ENCODE measurements at places on chromosomes 2 and 18.

- DNase-seq = no peak
Measured at GRCh38 chr18:13614641-13615288, 111.6 kb downstream of the FAM210A start.

DNA sequence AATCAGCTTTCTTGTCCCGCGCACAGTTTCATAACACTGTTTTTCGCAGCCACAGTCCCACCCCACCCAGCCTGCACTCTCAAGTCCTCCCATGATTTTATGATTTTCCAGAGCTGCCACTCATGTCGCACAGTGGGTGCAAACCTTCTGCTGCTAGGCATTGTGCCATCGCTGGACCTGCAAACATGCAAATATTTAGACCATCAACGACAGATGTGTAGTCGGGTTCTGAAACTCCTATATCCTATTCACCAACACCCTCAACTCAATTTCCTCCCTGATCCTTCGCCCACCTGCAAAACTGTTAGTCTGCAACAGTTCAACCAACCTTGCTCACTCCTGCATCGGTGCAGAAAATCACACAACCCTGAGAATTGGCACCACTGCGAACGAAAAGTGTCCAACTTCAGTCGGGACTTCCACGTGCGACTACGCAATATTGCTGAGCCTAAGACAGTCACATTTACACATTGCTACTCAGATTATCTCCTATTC, 871 bp upstream of the ALS2 start:
- DNase-seq = no peak

- DNase-seq = no peak
Measured at GRCh38 chr2:179165356-179166000, 99.2 kb downstream of the SESTD1 start.

DNA sequence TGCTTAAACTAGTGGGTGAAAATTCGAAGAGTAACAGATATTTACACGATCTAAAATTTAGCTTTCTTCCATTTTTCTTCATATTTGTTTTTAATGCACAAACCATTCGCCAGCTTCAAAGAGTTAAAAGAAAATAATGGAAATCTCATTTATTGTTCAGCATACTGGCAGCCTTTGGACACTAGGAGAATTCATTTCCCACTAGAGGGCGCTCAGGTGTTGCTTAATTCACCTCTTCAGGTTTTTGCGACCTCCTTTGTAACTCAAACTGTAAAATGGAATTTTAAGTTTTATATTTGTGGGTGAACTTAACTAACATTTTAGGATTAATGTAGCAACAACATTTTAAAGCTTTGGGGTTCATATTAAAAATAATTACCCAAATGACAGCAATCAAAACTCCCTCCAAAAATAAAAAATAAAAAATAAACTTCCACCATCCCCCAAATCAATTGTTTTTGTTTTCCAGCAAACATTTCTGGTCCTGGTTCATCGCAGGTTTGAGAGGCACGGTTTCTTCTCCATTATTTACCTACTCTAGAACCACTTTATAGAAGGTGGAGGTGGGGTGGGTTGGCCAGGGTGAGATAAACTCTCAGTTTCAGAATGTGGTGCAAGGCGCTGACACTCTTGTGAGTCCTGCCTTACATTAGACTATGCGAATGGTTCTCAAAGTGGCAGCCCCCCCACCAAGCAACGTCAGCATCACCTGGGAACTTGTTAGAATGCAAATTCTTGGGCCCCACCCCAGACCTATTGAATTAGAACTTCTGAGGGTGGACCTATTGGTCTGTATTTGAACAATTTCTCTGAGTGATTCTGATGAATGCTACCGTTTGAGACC, 24.7 kb upstream of the PNPT1 start:
- peak; percentile 54 for DNase-seq

GRCh38 chr2:107992069-107992468, 5.7 kb downstream of the SLC5A7 start:
- DNase-seq = no peak

DNA sequence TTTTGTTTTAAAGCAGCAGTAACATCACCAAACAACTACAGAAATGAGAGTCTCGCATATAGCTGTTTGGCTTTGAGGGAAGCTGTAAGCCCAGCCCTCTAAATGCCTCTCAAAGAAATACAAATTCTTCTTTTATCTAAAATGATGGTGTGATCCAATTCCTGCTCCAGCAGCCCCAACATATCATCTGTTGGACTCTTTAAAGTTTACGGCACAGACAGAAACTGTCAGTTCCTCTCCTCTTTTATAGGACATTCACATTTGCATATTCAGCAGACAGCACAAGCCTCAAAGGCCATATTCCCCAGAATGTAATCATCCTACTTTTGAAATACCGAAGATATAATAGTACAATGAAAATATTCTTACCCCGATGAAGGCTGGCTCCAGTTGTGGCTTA, 216.9 kb upstream of the REV1 start:
- no peak for DNase-seq

GRCh38 chr2:70772486-70773155, 4.6 kb upstream of the ADD2 start:
- no peak for DNase-seq

- DNase-seq = no peak
Measured at GRCh38 chr2:214503568-214503967, 92.7 kb downstream of the VWC2L start.

DNA sequence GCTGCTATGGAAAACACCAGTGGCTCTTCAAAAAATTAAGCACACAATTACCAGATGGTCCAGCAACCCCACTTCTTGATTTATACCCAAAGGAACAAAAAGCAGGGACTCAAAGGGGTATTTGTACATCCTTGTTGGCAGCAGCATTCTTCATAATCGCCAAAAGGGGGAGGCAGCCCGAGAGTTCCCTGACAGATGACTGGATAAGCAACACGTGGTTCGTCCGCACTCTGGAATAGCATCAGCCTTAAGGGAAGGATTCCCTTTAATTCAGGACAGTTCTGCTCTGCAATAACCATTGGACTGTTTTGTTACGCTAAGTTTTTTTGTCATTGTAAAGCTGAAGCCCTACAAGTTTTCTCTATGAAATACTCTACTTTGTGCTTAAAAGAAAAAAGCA, 76.7 kb upstream of the TWIST2 start:
- peak; percentile 16 for DNase-seq

DNA sequence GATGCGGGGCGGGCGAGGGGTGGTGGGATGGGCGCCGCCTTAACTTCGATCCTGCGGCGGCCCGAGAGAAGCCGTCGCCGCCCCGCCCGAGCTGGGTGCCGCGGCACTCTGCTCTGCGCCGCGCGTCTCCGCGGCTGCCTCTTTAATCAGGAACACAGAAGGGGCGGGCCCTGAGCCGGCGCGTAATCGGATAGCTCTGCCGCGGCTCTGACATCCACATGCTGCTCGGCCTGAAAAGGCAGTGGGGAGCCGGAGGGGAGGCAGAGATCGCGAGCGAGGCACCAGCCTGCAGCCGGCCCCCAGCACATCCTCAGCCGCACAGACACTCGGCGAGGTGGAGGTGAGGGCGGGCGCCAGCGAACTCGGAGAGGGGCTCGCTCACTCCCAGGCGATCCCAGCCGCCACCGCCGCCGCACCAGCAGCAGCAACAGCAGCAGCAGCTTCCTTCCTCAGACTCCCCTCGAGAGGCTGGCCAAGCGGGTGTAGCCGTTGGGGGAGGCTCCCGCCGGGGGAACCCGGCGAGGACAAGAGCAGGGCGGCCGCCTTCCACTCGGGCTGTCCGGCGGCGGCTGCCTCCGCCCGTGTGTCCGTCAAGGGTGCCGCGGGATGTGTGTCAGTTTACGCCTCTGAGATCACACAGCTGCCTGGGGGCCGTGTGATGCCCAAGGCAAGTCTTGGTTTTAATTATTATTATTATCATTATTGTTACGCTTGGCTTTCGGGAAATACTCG, at the start of gene NRP2:
NRP2 (plus strand) TSS at position 263 of the 732 bp plus-strand sequence. CDS start 790 bp downstream, outside the sequence.
- DNase-seq = no peak

DNA sequence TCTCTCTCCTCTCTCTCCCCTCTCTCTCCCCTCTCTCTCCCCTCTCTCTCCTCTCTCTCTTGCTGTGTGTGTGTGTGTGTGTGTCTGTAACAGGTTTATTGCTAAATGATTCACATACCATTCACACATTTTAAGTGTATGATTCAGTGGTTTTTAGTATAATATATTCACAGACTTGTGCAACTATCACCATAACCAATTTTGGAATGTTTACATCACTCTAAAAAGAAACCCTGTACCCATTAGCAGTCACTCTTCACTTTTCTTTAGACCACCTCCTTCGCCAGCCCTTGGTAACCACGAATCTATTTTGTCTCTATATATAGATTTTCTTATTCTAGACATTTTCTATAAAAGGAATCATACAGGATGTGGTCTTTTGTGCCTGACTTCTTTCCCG, 11.4 kb downstream of the THNSL2 start:
- DNase-seq = no peak

DNA sequence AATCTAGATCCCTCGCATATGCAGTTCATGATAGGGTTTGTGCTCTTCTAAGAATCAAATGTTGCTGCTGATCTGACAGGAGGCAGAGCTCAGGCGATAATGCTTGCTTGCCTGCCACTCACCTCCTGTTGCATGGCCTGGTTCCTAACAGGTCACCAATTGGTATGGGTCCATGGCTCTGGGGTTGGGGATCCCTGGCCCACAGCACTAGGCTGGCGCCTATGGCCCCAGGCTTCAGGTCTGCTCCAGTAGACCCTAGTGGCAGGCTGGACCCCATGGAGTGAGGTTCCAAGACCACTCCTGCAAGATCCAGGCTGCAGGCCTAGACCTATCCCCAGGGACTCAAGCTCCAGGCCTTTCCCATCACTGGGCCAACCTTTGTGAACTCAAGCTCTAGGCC, 102.3 kb downstream of the SPHKAP start:
- no peak for DNase-seq

All from COLO829 (cell line).